ENCODE measurements at places on chromosomes 3 and 15.

GRCh38 chr3:13308380-13308801, 111.7 kb downstream of the NUP210 start:
- no peak for DNase-seq

DNA sequence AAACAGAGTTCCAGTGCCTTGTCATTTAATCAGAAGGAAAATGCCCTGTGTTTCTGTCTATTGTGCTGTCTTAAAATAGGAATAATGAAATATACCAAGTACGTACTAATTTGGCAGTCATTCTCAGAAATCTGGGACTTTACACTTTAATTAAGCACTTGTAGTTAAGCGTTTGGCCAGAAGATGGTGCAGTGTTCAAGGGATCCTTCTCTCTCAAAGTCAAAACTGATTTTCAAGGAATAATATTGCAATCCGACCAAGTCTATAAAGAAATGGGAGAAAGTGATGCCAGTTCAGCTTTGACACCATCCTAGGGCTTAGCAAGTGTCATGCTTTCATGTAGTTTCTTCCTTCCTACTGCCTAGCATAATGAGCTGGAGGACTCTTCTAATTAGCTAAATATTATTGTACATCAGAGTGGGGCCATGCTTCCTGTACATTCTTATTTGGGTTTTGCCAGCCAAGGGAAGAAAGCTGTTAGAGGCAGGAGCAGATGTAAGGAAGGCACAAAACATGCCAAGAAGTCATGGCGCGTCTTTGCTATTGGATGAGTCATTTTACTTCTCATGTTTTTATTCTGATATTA, 64.8 kb downstream of the SAMMSON start:
- no peak for DNase-seq

DNA sequence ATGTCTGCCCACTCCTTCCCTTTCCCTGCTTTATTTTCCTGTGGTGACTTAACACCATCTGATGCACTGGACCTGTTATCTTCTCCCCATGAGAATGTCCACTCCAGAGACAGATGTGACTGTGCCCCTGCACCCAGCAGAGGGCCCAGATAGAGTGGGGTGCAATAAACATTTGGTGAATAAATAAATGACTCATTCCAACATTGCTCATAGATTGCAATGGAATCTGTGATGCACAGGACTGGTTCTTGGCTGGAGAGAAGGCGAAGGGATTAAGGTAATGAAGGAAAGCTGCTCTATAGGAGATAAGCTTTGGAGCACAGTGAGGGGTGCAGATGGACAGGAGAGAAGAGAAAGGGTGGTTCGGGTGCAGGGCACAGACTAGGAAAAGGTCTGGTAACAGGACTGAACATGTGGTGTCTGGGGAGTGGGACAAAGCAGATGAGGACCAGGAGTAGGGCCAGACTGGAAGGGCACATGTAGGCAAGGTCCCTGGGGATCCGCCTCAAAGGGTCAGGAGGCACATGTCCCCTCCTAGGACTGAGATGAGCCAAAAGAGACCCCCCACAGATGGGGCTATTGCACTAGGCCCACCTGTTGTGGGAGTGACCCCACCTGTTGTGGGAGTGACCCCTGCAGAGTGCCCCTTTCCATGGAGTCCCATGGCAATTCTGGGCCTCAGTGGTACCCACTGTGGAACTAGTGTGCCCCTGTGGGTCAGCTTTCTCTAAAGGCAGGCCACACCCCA, 17.5 kb upstream of the POC1A start:
- DNase-seq: no peak

DNA sequence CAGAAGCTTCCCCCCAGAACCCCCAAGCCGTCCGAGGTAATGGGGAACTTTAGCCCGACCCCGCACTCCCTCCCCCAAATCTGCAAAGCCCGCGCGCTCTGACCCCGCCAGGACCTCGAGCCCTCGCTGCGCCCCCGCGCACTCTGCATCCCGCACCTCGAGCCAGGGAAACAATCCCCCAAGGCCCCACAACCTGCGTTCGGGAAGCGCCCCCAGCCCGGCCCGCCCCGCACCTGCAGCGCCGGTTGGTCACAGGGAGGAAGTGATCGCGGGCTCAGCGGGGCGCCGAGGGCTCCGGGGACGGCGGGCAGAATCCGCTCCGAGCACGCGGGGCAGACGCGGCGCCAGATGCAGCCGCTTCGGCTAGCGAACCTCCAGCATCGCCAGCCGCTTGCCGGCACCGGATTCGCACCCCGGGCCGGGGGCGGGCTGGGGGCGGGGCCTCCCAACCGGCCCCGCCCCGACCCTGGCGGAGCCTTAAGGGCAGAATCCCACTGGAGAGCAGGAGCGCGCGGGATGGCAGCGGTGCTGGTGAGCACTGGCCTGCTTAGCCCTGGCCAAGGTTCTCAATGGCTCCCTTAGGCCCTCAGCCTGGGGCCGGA, at the start of gene CAMKV:
Gene CAMKV, minus strand, starts transcription at position 382 of the 602 bp plus-strand sequence. CDS start 7,518 bp downstream, outside the sequence.
- no peak for DNase-seq

DNA sequence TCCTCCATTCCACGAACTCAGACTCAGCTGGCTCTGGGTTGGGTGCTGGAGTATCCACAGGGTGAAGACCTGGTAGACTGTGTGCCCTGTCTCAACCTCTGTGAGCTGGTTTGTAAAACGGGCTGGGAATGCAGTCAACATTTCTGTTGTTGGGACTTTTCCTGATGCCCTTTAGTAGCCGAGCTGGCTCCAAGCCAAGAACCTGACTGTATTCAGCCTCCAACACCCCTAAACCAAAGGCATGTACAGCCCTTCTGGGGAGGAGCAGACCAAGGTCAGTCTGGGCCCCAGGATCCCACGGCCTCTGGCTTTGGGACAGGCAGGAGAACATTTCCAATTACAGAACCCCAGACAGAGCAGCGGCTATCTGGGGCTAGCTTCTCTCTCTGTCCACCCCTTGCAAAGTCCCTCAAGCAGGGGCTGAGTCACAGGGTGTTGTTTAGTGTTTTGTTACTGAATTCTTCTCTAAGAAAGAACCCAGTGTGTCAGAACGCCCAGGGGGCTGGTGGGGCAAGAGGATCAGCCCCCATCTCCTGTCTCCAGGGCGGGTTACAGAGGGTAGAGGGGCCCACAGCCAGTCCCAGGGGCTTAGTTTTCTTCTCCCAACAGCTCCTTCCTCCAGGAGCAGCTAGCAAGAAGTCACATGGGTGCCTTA, 56.8 kb upstream of the SLC6A6 start:
- no peak for DNase-seq

DNA sequence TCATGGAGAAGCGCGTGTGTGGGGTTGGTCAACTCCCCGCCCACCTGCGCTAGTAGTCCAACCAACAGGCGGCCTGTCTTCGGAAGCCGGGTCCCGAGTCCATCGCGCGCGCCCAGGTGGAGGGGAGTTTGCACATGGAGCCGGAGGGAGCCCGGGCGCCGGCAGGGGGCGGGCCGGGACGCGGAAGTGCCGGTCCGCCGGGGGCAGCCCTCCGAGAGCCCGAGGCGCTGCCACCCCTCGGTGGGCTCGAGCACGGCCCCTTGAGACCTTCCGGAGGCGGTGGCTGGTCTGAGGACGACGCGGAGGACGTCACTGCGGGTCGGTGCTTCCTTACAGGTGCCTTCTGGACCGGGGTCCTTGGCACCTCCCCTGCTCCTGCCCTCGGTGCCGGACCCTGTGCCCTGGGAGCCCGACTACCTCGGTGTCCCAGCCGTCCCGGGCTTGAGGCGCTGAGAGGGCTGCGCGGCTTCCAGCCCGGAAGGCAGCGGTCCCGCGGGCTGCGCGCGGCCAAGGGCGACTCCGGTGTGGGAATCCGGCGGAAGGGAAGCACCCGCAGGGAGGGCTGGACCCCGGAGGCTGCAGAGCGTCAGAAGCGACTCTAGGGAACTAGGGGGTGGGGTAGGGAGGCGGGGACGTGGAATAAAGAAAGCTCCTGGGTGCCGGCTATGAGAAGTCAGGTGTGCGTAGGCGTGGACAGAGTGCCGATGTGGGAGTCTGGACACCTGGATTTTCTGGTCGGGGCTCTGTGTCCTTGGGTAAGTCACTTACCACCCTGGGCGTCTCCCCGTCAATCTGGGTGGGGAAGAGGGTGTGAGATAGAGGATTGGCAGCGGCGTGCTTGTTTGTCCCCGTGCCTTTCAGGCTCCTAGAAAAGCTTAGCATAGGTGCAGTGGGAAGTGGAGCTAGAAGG, 212.3 kb downstream of the FGF12 start:
- peak; percentile 17 for DNase-seq

GRCh38 chr3:58574106-58574505, 3.1 kb downstream of the FAM107A start:
- no peak for DNase-seq

- no peak for DNase-seq
Measured at GRCh38 chr3:66073464-66074141, 34.9 kb upstream of the MAGI1 start.

- DNase-seq: no peak
Measured at GRCh38 chr3:131543714-131544113, 40.9 kb upstream of the MRPL3 start.

DNA sequence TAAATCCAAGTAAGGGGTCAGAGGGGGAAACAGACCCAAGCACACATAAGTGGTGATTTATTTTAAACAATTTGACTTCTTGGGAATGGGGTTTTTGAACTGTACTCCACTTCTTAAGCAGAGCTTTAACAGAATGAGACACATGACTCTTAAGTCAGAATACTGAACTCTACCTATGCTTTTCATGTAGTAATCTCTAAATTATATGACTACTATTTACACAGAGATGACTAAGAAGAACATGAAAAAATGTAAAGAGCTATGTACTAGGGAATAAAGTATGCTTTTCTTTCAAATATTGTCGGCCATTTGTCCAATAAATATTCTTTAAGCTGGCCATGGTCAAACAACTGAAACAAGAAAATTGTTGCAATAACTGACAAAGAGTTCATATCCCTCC, 35.2 kb downstream of the TRANK1 start:
- no peak for DNase-seq

DNA sequence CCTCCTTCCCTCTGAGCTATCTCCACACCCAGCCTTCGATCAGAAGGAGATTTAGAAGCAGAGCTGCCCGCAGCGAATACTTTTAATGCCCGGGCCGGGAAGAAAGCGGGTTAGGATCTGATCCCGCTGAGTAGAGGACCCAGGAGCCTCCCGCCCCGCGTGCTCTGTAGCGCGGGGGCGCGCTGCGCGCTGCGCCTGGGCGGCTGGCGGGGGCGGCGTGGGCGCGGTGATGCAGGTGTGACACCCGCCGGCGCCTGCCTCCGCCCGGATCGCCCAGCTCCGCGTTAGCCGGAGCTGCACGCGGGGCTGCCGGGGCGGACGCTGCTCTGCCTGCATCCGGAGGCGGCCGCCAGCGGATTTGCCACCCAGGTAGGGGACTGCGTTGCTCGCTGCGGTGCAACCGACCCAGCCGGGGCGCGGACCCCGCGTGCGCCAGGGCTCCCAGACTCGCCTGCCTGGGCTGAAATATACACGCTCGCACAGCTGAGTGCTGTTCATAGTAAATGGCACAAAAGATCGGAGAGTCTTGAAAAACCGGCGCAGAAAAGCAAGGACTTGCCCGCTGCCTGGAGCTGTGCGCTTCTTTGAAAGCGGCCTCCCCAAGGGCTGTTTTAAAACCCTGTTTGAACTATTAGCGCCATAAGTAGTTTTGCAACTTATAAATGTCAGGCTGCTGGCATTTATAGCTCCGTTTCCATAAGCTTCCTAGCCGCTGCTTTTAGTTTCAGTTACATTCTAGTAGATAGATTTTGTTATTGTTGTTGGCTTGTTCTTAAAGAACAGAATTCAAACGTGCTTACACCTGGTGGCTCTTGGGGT, at the start of gene SV2B:
Gene SV2B, plus strand, starts transcription at position 263 of the 819 bp plus-strand sequence. CDS start 126,007 bp downstream, outside the sequence.
- DNase-seq: peak; percentile 27

DNA sequence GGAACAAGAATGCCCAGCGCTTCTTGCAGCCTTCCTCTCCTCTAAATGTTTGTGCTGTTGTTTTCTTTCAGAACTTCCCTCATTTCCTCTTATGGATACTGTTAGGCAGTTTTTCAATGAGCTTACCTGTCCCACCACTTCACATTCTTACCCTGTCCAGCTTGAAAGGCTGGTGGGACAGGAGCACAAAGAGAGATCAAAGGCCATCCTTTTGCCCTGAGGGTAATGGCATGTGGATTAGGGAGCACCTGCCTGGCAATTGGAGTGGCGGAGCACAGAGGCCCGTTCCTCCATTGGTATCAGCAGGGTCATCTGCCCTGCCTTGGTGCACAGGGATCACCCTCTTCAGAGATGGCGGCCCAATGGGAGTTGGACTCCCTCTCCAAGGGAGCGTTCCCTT, 170.1 kb upstream of the UBE3A start:
- no peak for DNase-seq

GRCh38 chr3:16427103-16427965, 86.2 kb downstream of the RFTN1 start:
- DNase-seq: no peak

DNA sequence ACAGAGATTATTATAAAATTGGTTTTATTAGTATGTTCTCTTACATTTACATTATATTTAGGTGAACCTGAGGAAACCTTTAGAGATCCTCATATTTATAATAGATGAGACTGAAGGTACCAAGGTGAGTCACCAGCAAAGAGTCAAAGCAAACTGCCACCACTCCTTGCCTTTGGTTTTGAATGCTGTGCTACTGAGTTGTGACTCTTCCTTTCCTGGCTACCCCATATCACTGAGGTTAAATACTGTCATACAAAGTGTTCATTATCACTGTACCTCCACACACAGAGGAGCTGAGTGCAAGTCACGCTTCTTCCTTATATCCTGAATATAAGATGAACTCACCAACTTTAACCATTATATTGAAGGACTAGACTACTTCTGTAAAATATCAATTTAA, 168.2 kb downstream of the CBLB start:
- DNase-seq: no peak
